ENCODE measurements at places on chromosomes 13 and 19.

GRCh38 chr13:113425941-113426590 is 27.2 kb downstream of the ADPRHL1 start:
- no peak for DNase-seq

- DNase-seq: peak; percentile 75
These were observed 4.0 kb downstream of the NKPD1 start for GRCh38 chr19:45156751-45157150.

DNA sequence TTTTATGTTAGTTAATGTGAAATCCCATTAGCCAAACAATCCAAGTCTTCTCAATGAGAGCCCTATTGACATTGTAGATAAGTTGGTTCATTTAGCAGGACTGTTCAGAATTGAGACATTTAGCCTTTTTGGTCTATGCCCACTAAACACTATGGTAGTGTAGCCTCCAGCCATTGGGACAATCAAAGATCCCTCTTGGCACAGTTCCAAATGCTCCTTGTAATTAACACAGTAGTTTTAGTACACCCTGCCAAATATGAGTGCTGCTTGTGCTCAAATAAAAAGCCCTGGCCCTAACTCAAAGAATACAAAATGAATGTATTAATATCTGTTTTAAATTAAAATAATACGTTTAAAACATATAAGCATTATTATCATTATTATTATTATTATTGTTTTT is 15.4 kb upstream of the FAM216B start:
- no peak for DNase-seq

DNA sequence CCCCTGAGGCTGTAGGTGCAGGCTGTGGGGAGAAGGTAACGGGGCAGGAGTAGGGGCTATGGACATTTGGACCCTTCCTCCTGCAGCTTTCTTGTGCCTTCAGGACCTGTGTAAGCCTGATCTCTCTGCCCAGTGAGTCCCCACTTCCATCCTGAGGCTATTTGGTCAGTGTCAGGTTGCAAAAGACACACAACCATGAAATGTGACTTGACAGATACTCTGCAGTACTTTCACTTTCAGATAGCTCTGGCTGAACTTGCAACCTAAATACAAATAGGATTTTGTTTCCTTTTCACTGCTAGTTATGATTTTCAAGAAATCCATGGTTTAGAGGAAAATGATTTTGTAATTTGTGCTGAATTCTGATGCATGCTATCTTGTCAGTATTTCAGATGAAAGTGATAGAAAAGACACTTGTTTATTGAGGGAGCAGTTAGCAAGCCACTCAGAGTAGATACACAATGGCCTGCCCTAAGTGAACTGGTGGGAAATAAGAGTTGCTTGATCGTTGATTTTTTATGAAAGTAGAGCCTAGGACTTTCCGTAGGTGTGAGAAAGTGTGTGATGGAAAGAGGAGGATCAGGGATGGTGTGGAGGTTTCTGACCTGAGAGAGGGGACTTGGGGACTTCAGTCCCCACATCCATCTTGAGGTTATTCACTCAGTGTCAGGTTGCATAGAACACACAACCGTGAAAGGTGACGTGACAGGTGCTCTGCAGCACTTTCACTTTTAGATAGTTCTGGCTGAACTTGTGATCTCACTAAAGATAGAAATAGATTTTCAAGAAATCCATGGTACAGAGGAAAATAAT is 18.1 kb upstream of the EID2 start:
- DNase-seq: no peak

GRCh38 chr13:58478858-58479257 is 847.3 kb downstream of the PCDH17 start:
- DNase-seq: no peak

GRCh38 chr13:45850027-45850613 is 1.4 kb downstream of the SIAH3 start:
- no peak for DNase-seq

DNA sequence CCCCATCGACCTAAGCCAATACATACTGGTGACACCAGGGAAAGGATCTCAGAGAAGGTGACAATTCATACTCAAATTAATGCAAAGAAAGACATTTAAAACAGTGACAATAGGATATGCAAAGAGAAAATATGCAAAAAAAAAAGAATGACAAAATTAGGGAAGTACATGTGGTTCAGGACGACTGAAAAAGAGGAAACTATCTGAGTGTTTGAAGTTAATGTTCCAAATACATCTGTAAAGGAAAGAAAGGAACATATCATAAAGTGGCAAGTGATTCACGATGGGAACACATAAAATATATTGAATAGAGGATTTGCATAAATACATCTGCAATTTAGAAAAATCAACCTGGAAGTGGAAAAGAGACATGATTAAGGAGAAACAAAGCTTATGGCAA is 441.4 kb downstream of the SLITRK5 start:
- DNase-seq: no peak

DNA sequence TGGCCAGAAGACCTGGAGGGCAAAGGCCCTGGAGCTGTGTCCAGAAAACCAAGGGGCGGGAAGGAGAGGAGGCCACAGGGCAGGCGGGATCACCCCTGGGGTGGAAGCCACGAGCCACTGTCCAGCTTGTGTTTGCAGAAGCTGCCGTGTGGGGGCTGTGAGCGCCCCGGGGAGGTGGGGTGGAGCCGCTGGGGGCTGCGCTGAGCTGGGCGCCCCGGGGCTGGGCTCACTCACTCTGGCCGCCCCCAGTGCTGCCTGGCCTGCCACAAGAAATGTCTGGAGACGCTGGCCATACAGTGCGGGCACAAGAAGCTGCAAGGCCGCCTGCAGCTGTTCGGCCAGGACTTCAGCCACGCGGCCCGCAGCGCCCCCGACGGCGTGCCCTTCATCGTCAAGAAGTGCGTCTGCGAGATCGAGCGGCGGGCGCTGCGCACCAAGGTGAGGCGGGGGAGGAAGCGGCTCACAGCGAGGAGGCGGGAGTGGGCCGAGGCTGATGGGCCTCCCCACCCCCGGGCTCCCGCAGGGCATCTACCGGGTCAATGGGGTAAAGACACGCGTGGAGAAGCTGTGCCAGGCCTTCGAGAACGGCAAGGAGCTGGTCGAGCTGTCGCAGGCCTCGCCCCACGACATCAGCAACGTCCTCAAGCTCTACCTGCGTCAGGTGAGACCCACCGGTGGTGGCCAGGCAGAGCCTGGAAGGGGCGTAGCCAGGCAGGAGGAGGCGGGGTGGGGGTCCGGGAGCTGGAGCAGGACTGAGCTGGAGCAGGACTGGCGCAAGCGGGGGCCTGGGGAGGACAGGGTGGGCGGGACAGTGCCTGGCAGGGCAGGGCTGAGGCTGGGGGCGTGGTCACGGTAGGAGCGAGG is 13.6 kb downstream of the POLR2E start:
- DNase-seq: no peak

DNA sequence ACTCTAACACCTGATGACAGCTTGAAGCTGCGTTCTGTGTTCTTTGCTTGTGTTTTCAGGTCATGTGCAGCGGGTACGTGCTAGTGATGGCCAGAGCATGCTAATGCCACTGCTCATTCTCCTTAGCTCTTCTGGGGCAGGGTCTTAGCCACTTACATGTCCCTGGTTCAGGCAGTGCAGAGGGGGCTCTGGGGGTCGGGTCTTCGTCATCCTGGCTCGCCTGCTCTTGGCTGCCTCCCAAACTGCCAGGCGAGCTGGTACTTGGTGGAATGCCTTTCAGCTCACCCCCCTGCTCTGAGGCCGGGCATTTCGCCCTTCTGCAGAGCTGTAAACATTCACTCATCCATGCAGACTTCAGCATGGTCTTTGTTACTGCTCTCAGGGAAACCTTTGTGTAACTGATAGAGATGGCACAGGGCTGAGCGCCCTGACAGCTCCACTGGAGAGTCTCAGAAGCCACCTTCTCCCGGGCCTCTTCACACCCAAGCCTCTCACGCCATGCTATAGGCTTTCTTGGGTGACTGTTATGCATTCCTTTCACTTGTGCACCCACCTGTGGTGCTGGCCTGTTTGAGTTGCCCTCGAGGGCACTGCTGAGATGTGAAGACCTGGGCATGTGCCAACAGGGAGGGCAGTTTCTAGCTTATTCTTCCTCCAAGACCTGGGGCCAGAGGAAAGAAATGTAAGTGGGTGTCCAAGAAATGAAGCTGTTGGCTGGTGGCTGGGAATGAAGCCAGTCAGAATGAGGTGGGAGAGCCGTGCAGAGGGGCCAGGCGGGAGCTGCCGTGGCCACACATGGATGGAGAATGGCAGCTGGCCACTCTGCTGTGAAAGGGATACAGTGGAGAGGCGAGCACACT is 24.4 kb downstream of the FAM124A start:
- DNase-seq: no peak

DNA sequence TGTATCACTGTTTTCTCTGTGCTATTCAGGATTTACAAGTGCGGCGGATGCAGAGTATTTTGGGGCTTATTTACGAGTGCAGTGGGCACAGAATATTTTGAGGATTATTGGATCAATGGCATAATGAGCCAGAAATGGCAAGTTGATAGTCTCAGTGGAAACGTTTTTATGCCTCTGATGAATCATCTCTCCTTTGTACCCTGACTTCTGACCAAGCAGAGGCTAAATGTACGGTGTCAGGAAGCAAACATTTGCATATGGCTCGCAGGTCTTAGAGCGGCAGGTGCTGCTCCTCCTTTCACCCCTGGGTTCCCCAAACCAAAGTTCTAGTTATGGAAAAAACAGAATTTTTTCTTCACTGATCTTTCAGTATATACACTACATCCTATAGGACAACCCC is 94.5 kb downstream of the LIG4 start:
- no peak for DNase-seq

DNA sequence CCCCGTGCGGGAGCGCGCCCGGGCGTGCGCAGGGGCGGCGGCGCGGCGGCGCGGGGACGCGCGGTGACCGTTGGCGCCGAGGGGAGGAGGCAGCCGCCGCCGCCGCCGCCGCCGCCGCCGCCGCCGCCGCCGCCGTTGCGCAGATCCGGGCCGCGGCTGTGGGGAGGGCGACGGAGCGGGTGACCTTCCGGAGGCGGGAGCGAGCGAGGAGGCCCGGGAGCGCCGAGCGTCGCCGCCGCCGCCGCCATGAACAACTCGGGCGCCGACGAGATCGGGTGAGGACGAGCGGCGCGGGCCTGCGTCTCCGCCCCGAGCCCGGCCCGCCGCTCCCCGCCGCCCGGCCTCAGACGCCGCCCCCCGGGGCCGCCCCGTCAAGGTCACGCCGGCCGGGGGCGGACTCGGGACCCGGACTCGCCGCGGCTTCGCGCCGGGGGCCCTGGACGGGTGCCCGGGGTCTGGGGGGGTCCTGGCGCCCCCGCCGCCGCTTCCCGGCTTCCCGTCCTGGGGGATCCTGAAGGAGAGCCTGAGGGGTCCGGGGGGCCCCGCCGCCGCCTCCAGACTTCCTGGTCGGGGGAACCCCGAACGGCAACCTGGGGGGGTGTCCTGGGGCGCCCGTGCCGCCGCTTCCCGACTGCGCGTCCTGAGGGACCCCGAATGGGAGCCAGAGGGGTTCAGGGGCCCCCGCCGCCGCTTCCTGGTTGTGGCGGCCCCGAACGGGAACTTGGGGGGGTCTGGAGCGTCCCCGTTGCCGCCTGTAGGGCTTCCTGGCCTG is at the start of gene DAZAP1:
Gene DAZAP1, plus strand, starts transcription at position 59 of the 772 bp plus-strand sequence. Its CDS starts 188 bp downstream, at position 247.
- no peak for DNase-seq

GRCh38 chr19:2500156-2500555 is 24.2 kb downstream of the GADD45B start:
- DNase-seq: no peak

GRCh38 chr19:50203281-50204080 is at the start of gene MYH14:
Gene MYH14 (plus strand): TSS chr19:50203622. CDS start chr19:50210366, 6,744 bp downstream.
- peak; percentile 92 for DNase-seq

- no peak for DNase-seq
These were observed 8.4 kb downstream of the CSNK1A1L start for GRCh38 chr13:37097076-37097475.

DNA sequence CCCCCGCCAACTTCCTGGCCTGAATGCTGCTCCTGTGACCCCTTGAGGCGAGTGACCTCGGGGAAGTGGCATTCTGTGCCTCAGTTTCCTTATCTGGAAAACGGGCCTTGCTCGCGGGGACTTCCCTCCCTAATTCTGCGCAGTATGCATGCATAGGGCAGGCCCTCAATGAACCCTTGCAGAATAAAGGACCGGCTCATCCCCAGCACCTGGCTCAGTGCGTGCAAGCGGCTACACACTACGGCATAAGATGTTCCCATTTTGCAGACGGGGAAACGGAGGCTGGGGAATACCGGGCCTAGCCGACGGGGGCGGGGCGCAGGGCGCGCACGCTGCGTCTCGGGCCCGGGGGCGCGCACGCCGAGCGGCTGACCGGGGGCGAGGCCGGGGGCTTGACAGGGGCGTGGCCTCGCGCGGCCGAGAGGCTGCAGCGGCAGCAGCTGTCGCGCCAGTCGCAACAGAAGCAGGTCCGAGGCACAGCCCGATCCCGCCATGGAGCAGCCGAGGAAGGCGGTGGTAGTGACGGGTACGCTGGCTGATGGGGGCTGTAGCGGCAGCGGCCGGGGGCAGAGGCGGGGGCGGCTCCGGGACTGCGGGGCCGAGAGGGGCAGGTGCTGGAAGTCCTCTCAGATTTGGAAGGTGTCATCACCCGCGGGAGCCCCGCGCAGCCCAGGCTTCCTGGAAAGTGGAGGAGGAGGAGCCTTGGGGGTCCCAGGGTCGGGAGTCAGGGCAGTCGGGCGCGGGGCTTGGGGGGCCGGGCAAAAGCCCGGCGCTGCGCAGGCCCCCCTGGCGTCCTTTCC is at the start of gene PGPEP1:
Gene PGPEP1, plus strand, starts transcription at position 409 of the 800 bp plus-strand sequence. Its CDS starts 84 bp downstream, at position 493.
- DNase-seq: peak; percentile 73

DNA sequence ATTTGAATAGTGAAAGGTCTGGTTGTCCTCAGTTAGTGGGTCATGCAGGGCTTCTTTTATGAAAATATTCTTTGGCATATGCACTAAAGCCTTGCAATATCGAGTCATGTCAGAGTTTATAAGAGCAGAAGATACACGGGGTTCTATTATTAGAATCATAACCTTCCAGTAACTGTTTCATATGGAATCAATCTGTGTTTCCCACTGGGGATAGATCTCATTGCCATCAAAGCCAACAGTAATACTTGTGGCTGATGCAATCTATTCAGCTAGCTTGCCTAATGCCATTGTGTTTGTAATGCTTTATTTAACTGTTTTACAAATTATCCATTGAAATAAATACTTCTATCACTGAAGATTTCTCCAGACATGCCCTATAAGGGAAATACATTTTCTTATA is 746.9 kb upstream of the PCDH9 start:
- no peak for DNase-seq

GRCh38 chr19:50537769-50538230 is 24.1 kb upstream of the ASPDH start:
- peak; percentile 62 for DNase-seq

DNA sequence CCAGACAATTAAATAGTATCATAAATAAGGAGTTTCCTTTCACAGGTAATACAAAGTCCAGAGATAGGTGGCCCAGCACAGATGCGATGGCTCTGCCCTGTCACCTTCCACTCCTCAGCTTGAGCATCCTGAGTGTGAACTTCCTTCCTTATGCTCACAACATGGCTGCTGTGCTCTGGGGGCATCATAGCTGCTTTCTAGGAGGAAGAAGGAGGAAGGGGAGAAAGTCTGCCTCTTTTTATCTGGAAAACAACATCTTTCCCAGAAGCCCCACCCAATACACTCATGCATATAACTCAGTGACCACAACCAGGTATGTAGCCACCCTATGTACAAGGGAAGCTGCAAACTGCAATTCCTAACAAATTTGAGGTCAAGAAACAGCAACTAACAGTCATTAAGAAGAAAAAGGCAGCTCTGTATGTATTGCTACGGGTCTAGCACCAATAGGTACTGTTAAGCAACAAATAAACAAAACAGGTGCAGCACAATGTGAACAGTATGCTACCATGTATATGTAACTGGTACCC is 201.2 kb upstream of the UBL3 start:
- DNase-seq: no peak

Measured in ureter (tissue), 1 donor.